ENCODE measurements at places on chromosomes 7 and 10.

DNA sequence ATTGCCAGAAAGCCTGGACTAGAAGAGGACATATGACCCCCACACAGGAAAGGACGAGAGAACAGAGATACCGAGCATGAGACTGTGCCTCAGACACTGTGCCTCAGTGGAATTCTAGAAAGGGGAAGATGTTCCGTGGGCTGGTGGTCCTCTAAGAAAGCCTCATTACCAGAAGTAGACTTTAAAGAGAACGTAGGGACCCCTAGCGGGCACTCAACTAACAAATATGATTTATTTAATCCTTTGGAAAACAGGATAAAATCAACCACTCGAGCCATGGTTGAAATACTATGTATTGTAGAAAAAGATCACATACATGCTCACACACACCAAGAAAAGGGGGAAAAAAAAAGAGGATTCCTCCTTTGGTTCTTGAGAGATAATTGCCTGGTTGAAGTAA, 701.2 kb upstream of the SORCS1 start:
- DNase-seq = no peak

DNA sequence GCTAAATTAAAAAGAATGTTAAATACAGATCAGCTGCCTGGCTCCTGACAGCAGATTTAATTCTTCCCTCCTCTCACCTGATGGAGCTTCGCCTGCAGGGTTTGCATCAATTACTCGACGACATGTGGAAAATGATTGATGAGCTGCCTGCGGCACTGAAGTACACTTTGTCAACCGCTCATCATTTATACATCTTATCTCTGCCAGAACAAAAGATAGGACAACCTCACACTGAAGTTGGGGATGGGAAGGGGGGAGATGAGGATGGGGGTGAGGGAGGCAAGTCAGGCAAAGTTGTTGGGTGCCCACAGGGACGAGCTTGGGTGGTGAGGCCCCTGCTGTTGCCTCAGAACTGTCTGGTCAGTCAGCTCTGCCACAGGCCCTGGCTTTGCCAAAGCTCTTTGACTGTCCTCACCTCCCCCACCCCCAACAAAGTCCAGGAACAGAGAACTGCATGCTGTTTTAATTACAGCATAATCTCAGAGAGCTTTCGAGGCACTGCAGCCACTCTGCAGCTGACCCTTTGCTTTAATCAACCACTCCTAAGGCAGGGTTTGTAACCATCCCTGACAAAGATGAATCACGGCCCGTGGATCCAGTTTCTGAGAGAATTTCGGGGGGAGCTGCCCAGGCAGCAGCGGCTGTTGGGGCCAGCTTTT, 702.3 kb downstream of the LRMDA start:
- DNase-seq = no peak

- no peak for DNase-seq
These were observed 1.9 kb upstream of the DEPP1 start for GRCh38 chr10:44980309-44981171.

DNA sequence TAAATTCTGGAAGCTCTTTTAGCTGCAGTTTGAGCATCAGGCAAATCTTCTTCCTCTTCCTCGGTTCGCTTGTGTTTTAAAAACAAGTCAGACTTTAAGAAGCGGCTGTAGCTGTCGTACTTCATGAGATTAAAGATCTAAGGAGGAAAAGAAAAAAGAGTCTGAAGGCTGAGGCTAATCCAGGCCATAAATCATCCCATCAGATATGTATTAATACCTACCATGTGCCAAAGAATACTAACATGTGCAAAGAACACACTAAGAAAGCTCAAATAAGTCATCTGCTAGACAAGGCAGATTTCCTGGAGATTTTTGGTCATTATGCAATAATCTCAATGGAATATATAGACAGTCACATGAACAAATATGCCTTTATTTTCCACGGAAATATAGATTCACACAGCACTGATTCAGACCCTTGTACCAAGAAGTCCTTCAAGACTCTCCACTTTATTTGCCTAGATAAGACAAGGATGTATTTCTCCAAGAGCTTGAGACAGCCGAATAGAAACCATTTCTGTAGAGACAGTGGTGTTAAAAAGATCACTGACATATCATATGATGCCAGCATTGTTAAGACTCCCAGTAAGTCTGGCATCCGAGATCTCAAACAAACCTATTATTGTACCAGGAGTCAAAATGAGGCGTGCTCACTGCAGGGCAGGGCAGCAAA, 42.3 kb downstream of the RGS10 start:
- DNase-seq = no peak

DNA sequence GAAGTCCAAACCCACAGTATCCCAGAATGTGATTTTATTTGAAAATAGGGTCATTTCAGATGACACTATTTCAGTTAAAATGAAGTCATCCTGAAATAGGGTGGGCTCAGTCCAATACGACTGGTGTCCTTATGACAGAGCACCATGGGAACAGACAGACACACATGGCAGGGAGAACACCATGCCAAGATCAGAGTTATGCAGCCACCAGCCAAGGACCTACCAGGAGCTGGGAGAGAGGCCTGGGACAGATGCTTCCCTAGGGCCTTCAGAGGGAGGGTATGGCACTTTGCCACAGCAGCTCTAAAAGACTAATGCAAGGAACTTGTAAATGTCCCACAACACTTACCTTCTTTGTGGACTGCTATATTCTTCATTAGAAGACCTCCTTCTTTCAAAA, 226.5 kb downstream of the NEBL start:
- peak; percentile 87 for DNase-seq

- no peak for DNase-seq
These were observed 97.1 kb downstream of the JCAD start for GRCh38 chr10:29962166-29962850.

DNA sequence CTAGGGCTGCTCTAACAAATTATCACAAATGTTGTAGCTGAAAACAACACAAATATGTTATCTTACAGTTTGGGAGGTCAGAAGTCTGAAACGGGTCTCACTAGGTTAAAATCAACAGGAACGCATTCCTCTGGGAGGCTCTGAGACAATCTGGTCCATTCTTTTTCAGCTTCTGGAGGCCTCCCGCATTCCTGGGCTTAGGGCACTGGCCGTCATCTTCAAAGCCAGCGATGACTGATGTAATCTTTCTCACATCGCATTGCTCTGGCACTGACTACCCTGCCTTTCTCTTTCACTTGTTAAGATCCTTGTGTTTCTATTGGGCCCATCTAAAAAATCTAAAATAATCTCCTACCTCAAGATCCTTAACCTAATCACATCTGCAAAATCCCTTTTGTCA, 1071.5 kb upstream of the C7orf33 start:
- no peak for DNase-seq

DNA sequence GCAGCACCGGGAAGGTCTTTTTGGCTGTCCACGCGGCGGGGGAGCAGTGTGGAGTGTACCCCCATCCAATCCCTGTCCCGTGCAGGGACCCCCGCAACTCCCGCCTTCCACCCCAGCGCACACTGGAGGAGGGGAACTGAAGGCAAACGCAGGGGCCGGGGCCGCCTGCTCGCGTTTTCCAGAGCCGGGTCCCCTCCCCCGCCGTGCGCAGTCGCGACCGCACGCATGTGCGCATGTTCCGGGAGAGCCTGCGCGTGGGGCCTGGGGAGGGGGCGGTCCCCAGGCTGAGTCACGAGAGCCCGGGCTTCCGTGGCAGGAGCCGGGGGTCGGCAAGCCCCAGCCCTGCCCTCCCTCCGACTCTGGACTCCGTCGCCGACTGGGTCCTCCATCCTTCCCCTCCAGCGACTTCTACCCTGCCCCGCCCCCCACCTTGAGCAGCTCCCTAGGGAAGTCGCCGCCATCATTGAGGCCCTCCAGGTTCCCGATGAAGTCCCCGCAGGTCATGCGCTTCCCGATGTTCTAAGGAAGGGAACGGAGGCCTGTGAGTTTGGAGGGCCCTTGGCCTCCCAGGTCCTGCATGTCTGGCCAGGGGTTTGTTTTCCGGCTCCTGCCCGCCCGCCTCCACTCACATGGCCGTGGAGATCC, 8.0 kb downstream of the PSD start:
- no peak for DNase-seq

DNA sequence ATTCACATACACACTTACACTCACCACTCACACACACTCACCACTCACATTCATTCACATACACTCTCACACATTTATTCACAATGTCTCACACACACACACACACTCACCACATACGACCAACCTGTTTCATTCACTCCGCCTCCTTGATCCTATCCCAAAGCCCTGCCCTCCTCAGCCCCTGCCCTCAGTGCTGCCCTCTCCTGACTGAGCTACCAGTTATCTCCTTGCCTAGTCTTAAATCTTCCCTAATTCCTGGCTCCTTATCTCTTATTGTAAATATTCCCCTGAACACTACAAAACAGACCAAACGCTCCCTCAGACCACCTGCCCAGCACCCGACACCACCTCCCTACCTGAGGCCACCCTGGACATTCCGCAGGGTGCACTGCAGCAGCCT, 26.1 kb upstream of the C10orf120 start:
- DNase-seq = no peak

- DNase-seq = no peak
These were observed 50.8 kb downstream of the FAM53B start for GRCh38 chr10:124693396-124693795.

- no peak for DNase-seq
These were observed 7.4 kb downstream of the PRLHR start for GRCh38 chr10:118587881-118588651.

DNA sequence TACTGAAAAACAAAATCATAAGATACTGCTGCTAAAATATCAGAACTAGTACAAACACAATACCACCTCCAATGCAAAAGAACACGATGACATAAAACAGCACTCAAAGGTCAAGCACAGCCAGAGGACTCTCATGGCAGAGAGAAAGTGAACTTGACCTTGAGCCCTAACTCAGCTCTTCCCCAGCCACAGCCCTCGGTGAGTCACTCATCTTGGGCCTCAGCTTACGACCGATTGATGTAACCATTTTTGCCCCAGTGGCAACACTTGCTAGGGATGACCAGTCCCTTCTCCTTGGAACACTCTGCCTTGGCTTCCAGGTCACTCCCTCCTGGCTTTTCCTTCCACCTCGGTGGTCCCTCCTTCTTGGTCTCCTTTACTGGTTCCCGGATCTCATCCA, 77.8 kb downstream of the JAZF1 start:
- no peak for DNase-seq

- DNase-seq = no peak
These were observed 635.6 kb upstream of the SORCS1 start for GRCh38 chr10:107800061-107800460.

DNA sequence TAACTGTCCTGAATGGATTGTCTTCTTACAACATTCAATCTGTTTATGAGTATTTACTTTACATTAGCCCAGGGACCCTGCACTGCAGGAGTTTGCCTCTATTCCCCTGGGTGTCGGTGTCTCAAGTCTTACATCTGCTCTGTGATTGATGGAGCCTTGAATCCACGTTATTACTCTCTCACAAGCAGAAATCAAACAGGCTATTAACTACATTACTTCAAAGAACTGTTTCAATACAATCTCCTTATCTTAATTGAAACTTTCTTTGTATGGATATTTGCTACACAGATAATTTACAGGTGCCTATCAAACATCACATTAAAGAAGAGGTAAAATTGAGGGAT, 3.1 kb upstream of the ARID5B start:
- DNase-seq = peak; percentile 9

- no peak for DNase-seq
These were observed 17.2 kb downstream of the BAZ1B start for GRCh38 chr7:73504920-73505319.

DNA sequence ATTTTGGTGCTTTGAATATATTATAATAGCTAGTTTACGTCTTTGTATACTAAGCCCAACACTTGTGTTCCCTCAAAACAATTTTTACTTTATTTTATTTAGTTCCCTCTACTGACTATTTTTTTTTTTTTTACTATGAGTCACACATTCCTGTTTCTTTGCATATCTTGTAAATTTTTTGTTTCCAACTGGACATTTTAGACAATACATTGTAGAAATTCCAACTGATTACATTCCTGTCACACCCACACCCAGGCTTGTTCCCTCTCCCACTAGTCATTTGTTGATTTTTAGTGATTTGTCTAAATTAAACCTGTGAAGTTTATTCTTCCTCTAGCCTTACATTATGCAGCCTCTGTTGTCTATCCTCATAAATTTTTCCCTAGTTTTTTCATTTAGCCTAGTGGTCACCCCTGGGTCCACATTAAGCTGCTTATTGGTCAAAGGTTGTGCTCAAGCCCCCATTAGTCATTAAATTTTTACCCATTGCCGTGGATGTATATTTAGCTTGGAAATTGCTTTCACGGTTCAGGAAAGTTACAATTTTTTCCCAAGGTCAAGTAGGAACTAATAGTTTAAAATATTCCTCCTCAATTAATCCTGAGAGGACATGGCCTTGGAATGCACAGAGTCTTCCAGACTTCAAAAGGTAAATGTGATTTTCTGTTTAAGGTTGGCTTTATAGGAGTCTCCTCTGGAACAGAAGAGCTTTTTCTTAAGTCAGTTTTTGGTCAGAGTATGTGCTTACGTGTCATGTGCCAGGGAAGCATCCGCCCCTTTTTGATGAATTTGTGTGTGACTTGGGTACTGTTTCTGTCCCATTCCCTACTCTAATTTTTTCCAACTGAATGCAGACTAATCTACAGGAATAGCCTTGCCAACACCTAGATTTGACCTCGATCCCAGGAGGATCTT, 207.6 kb upstream of the TMEM72 start:
- no peak for DNase-seq

DNA sequence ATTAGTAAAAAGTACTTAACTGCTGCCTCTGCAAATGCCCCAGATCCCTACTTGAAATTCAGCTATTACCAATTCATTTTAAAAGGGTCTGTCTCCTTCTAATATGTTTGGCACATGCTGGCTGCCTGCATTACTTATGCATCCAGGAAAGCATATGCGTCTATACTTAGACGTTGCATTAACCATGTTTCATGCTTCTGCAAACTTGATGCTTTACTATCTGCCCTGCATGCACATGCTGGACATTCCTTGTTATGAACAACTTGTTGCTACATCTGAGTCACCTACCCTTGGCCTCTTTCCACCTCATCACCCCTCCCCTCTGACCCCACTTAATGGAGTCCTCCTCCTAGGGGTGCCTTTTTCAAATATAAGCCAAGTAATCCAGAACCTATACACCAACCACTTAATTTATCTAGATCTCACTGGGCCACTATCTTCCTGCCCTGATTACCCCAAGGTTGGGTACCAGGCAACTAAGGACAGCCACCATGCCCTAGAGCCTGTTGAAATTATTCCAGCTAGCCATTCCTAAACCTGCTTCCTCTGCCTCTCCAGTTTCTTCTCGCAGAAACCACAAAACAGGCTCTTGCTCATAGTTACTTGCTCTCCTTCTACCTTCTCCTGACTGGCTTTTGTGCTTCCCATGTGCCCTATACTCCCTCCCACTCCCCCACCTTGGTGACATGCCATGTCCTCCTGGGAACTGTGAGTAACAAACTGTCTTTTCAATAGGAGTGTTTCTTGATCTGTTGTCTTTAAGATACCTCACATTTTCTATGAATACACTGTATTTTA, 1187.9 kb downstream of the REEP3 start:
- no peak for DNase-seq

DNA sequence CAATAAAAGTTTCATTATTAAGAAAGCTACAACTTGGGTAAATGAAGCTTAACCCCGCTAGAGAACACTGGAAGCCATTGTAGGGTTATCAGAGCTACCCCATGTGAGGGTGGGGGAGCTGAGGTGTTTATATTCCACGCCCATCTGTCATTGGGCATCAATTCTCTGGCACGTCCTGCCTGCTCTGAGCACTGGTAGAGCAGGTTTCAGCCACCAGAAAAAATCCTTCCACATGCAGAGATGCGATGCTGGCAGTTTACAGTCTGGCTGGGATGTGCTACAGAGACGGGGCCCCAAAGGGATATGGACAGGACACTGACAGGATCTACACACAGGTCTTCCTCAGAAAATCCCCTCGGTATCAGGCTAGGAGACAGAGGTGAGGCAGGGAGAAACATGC, 15.9 kb upstream of the RAPGEF5 start:
- DNase-seq = no peak

- no peak for DNase-seq
These were observed 427.8 kb upstream of the LRGUK start for GRCh38 chr7:133699386-133699785.

Measured in NCI-H446 (cell line).